Caco-2 (cell line): ENCODE measurements at places on chromosomes 7 and 10. TPM values are rescaled to one million over a fixed set of nuclear protein-coding genes. Genes with fewer than 3 reads are reported as not detected.

DNA sequence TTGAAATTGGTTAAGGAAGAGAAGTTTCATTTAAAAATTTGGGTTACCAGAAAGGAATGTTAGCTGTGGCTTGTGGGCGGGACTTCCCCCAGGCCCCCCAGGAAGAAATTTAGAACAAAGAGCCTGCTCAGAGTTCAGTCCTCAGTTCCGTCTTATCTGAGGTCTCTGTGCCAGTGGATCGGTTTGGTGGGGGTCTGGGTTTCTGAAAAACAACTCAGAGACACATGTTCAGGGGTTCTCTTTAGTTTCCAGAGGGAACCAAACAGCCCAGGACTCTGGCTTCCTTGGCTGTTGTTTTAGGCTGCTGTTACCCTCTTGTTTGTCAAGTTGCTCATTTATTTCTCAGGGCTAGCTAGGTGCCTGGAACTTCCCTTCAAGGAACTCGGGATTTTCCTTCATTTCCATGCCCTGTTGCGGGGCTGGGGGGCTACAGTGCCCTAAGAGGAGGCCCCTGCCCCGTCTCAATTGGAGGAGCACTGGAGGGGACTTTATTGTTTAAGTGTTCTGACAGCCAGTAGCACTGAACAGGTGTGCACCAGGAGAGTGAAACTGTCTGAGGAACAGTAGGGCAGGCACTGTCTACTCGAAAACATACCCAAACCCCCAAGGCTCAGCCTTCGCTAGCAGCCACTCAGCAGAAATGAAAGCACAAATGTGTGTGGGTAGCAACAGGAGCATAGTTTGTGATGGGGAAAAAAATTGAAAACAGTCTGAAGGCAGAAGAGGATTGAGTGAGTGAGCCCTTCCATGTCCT is 59.9 kb downstream of the ALOX5 start:
- no peaks in the 10 kb centered on the region; the same call in 1 of the 2 replicates for H3K27me3 ChIP-seq
- H3K27ac ChIP-seq, result no peak overlapping the region
- no peak for DNase-seq
- H3K36me3 ChIP-seq, result no peaks in the 10 kb centered on the region

GRCh38 chr7:127997226-127997922 is 33.9 kb downstream of the LRRC4 start:
- peak overlapping the region; percentile 16 for H3K27ac ChIP-seq
- peaks cover 30% of the 10 kb centered on the region for H3K4me1 ChIP-seq
- H3K36me3 ChIP-seq, result no peaks in the 10 kb centered on the region
- H3K27me3 ChIP-seq, result no peaks in the 10 kb centered on the region
- H3K4me3 ChIP-seq, result no peak overlapping the region

GRCh38 chr10:132054564-132054963 is 11.2 kb upstream of the JAKMIP3 start:
- H3K36me3 ChIP-seq, result no peaks in the 10 kb centered on the region
- H3K27me3 ChIP-seq, result no peaks in the 10 kb centered on the region; the same call in 1 of the 2 replicates
- H3K4me3 ChIP-seq, result no peak overlapping the region

- H3K4me3 ChIP-seq, result no peak overlapping the region
- DNase-seq, result no peak
- H3K27ac ChIP-seq, result peak overlapping the region; percentile 23
- no peaks in the 10 kb centered on the region for H3K27me3 ChIP-seq
Observed at GRCh38 chr10:70379581-70380176, 2.7 kb downstream of the LRRC20 start.

DNA sequence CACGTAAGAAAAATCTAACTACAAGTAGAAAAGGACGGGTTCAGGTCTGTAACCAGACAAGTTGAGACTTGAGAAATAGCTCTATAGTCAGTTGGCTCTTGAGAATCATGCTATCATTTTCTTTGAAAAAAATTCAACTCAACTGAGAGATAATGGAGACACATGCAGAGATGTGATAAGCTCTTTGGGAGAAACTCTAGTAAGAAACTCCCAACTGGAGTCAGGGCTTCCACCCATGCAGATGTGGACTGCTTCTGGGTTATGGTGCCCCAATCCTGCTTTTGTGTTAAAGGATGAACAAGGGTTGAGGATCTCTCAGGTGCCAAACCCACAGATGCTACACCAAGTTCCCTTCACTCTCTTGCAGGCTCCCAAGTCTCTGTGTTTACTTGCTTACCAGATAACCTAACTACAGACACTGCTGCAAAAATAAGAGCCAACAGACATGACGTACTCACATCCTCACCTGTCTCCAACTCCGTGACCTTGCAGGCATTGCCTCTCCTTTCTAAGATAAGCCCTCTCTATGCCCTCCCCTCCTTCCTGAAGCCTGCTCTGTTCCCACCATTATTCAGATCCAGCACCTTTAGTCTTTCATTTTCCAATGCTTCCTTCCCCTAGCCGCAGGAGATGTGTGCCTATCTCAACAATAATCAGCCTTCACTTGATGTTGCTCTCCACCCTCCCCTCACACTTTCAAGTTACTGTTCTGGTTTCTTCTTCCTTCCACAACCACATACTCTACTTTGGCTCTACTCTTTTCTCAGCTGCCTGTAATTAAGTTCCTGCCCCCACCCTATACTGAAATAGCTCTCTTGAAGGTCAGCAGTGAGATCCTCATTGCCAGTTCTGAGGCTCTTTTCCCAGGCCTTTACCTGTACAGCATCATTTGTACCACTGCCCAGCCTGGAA is 130.0 kb downstream of the ICA1 start:
- no peak overlapping the region for H3K4me3 ChIP-seq
- H3K36me3 ChIP-seq, result no peaks in the 10 kb centered on the region
- H3K27me3 ChIP-seq, result no peaks in the 10 kb centered on the region

DNA sequence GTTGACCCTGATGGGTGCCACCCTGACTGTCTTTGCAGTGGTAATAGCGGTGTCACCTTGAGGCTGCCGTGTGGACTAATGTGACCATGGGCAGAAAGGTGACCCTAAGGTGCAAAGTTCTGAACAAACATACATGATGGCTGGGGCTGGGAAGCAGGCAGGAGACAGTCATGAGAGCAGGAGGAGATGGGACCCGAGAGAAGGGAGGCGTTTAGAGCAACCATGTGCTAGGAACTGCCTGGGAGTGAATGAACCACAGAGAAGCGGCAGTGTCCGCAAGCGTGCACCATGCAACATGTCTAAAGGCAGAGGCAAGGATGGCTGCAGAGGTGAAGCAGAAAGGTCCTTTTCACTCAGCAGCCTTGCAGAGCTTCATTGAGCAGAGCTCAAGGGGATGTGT is 113.1 kb upstream of the GDF10 start:
- DNase-seq, result no peak
- no peak overlapping the region for H3K4me3 ChIP-seq
- no peak overlapping the region for H3K27ac ChIP-seq
- H3K27me3 ChIP-seq, result no peaks in the 10 kb centered on the region
- no peaks in the 10 kb centered on the region for H3K4me1 ChIP-seq
- no peaks in the 10 kb centered on the region for H3K36me3 ChIP-seq

- no peaks in the 10 kb centered on the region for H3K27me3 ChIP-seq
- H3K36me3 ChIP-seq, result no peaks in the 10 kb centered on the region
- peak overlapping the region; percentile 19 for H3K27ac ChIP-seq
- H3K4me3 ChIP-seq, result no peak overlapping the region
Observed at GRCh38 chr10:85623758-85624157, 742.8 kb downstream of the GRID1 start.

- no peak for DNase-seq
- no peak overlapping the region for H3K27ac ChIP-seq
- no peaks in the 10 kb centered on the region for H3K36me3 ChIP-seq
- no peak overlapping the region for H3K4me3 ChIP-seq
- H3K4me1 ChIP-seq, result peaks cover 8% of the 10 kb centered on the region; the same call in 1 of the 2 replicates
- H3K27me3 ChIP-seq, result no peaks in the 10 kb centered on the region
Observed at GRCh38 chr10:33377658-33378025, 43.2 kb upstream of the NRP1 start.

GRCh38 chr7:77904252-77904651 is 105.7 kb downstream of the PHTF2 start:
- no peaks in the 10 kb centered on the region for H3K27me3 ChIP-seq
- no peaks in the 10 kb centered on the region for H3K36me3 ChIP-seq
- no peak overlapping the region for H3K27ac ChIP-seq
- H3K4me1 ChIP-seq, result 0 out of 2 replicates have a peak, but pooled peaks cover 4% of the 10 kb centered on the region
- DNase-seq, result no peak

- DNase-seq, result no peak
- no peak overlapping the region for H3K27ac ChIP-seq
- no peaks in the 10 kb centered on the region for H3K27me3 ChIP-seq
- H3K36me3 ChIP-seq, result no peaks in the 10 kb centered on the region
Observed at GRCh38 chr7:38025815-38026214, 105.4 kb downstream of the EPDR1 start.

DNA sequence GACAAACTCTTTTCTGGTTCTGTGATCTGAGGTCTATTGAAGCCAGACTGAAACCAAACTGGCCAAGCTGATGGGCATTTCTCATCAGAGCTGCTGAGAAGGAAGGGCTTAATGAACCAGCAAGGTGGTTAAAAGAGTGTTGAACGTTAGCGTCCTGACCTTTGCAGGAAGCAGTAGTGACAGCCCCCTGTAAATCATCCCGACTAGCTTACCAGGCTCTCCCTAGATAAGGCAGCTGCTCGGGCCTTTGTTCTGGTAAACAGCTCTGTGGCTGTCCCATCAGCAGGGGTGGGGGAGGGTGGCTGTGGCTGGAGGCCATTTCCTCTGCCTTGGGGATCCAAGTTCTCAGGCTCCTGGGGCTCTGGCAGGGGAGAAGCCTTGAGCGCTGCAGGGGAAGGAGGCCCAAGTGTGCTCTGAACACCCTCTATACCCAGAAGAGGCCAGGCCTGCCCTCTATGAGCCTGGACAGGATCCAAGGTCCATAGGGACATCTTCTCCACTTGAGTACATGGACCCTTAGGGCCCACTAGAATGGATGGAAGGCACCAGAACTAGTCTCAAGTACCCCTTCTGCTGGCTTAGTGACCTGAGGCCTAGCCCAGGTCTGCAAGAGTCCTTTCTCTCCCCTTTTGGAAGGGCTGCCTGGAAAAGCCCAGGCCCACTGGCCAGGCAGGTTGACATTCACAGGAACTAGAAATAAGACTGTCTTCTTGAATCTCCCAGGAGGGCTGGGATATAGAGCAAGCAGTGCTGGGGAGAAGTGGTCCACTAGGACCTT is 134.6 kb downstream of the ARHGAP22 start:
- no peak for DNase-seq
- no peaks in the 10 kb centered on the region for H3K27me3 ChIP-seq
- peaks cover 38% of the 10 kb centered on the region for H3K4me1 ChIP-seq
- H3K27ac ChIP-seq, result no peak overlapping the region
- H3K36me3 ChIP-seq, result no peaks in the 10 kb centered on the region

- H3K4me3 ChIP-seq, result no peak overlapping the region
- no peak for DNase-seq
- H3K27ac ChIP-seq, result no peak overlapping the region
- no peaks in the 10 kb centered on the region for H3K27me3 ChIP-seq
- H3K4me1 ChIP-seq, result no peaks in the 10 kb centered on the region
Observed at GRCh38 chr7:41954976-41955375, 252.1 kb upstream of the INHBA start.

- H3K4me3 ChIP-seq, result no peak overlapping the region
- H3K27ac ChIP-seq, result peak overlapping the region; percentile 63
- H3K36me3 ChIP-seq, result no peaks in the 10 kb centered on the region; the same call in 1 of the 2 replicates
- H3K27me3 ChIP-seq, result no peaks in the 10 kb centered on the region
- DNase-seq, result peak; percentile 31
Observed at GRCh38 chr7:50436133-50436806, 13.9 kb downstream of the FIGNL1 start.

- peak overlapping the region; percentile 54 for H3K4me3 ChIP-seq
- H3K36me3 ChIP-seq, result no peaks in the 10 kb centered on the region
- no peaks in the 10 kb centered on the region for H3K4me1 ChIP-seq
Observed at GRCh38 chr10:42781893-42782445, 626 bp upstream of the BMS1 start.

- H3K4me1 ChIP-seq, result no peaks in the 10 kb centered on the region
- no peaks in the 10 kb centered on the region for H3K27me3 ChIP-seq
- DNase-seq, result no peak
- H3K27ac ChIP-seq, result no peak overlapping the region
- no peaks in the 10 kb centered on the region for H3K36me3 ChIP-seq
- H3K4me3 ChIP-seq, result no peak overlapping the region
Observed at GRCh38 chr10:127524229-127524628, 24.9 kb upstream of the NPS start.

GRCh38 chr10:105742184-105742583 is 1101.1 kb downstream of the SORCS3 start:
- no peaks in the 10 kb centered on the region for H3K27me3 ChIP-seq
- DNase-seq, result no peak
- H3K36me3 ChIP-seq, result no peaks in the 10 kb centered on the region
- no peak overlapping the region for H3K27ac ChIP-seq

DNA sequence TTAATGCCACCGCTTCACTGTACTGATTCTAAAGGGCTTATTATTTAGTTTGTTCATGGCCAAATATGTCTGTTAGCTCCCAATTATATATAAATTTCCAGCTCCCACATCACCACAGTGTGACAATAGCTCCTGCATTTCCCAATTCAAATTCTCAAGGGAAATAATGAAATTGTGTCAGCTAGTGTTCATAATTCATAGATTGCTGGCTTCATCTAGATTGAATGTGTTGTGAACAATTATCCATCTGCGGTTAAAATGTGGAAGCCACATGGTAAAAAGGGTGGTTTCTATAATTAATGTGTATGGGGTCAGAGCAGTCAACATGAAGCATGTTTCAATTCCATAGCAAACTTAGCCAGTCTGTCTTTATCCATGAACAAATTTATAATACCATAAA is 154.3 kb downstream of the SEMA3E start:
- H3K4me1 ChIP-seq, result no peaks in the 10 kb centered on the region
- no peaks in the 10 kb centered on the region for H3K36me3 ChIP-seq
- no peaks in the 10 kb centered on the region for H3K27me3 ChIP-seq
- no peak overlapping the region for H3K27ac ChIP-seq
- H3K4me3 ChIP-seq, result no peak overlapping the region

DNA sequence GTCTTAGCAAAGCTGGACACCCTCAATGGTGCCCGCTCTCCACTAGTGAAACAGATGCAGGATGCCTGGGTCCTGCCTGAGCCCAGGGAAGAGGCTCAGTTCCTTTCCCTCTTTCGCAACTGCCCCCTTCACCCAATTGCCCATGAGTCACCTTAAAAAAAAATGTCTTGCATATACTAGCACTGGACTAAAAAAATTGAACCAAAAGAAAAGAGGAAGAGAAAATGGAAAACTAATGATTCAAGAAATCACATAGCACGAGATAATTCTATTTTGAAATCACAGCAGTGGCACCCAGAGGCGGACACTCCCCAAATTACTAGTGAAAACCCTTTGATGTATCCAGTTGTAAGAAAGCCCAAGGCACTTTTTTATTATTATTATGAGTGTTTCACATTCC is 972.5 kb downstream of the LRMDA start:
- H3K36me3 ChIP-seq, result no peaks in the 10 kb centered on the region
- no peaks in the 10 kb centered on the region for H3K4me1 ChIP-seq
- no peak overlapping the region for H3K4me3 ChIP-seq
- no peak for DNase-seq
- no peak overlapping the region for H3K27ac ChIP-seq

GRCh38 chr7:74599244-74599643 is 58.3 kb upstream of the GTF2I start:
- H3K4me1 ChIP-seq, result no peaks in the 10 kb centered on the region
- no peak overlapping the region for H3K27ac ChIP-seq
- no peak for DNase-seq
- H3K4me3 ChIP-seq, result no peak overlapping the region
- peaks cover 5% of the 10 kb centered on the region for H3K36me3 ChIP-seq

GRCh38 chr7:45342236-45342635 is 184.6 kb downstream of the RAMP3 start:
- no peaks in the 10 kb centered on the region for H3K36me3 ChIP-seq
- no peak for DNase-seq
- H3K4me1 ChIP-seq, result no peaks in the 10 kb centered on the region; the same call in 1 of the 2 replicates
- H3K27me3 ChIP-seq, result no peaks in the 10 kb centered on the region
- H3K4me3 ChIP-seq, result no peak overlapping the region
- no peak overlapping the region for H3K27ac ChIP-seq

GRCh38 chr10:59872892-59873463 is 33.4 kb downstream of the CCDC6 start:
- peaks cover 38% of the 10 kb centered on the region for H3K4me1 ChIP-seq
- H3K27ac ChIP-seq, result no peak overlapping the region
- no peak for DNase-seq
- H3K27me3 ChIP-seq, result no peaks in the 10 kb centered on the region

The CALD1 gene
- 140 and 155 TPM in 2 replicates for total RNA-seq

The KCNIP2 gene
- 5.5 and 6.1 TPM in 2 replicates for total RNA-seq

The IDI2 gene
- not detected in 2 replicates for total RNA-seq

The C10orf88 gene
- total RNA-seq, result 8.7 and 11.7 TPM in 2 replicates
